ENCODE measurements at places on chromosomes 6 and 20.
A peak's percentile ranks its signal among the peaks of the same experiment; 100 is the strongest.

GRCh38 chr6:144804246-144804790, 519.2 kb downstream of the UTRN start:
- no peak for DNase-seq

GRCh38 chr20:34315236-34315635, 12.1 kb upstream of the AHCY start:
- no peak for DNase-seq

- DNase-seq = peak; percentile 22
Observed at GRCh38 chr6:105786890-105787655, 299.1 kb upstream of the PRDM1 start.

DNA sequence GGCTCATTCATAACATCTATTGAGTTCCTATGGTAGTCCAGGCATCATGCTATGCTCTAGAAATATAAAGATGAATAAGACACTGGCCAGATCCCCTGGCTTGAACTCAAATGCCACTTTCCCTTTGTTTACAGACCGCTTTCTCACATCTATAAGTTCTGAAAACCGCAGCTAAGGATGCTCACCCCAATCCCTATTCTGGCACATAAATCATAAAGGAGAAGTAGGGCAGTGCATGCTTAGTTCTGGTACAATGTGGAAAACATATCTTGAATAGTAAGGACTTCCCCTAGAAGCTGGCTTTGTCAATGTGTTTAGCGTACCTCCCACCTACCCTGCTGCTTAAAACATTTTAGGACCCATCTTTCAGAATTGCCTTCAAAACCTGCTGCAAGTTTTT, 26.4 kb downstream of the MRS2 start:
- no peak for DNase-seq

- no peak for DNase-seq
Observed at GRCh38 chr6:75402296-75402695, 91.3 kb downstream of the FILIP1 start.

- DNase-seq = no peak
Observed at GRCh38 chr6:138597336-138597735, 98.0 kb upstream of the NHSL1 start.

Data from stimulated activated naive B cell treated with anti-CD40 and anti-IgM and Interleukin-4, amounts not matched to agents 10 μg/mL and 1 μg/mL and 100 μg/mL, for 72 hours (primary cell).